ENCODE measurements at places on chromosomes 5 and 9.

GRCh38 chr5:82276800-82277612, 1.1 kb downstream of the RPS23 start:
- no peak for DNase-seq

GRCh38 chr9:126667190-126668055, 53.7 kb downstream of the LMX1B start:
- no peak for DNase-seq

DNA sequence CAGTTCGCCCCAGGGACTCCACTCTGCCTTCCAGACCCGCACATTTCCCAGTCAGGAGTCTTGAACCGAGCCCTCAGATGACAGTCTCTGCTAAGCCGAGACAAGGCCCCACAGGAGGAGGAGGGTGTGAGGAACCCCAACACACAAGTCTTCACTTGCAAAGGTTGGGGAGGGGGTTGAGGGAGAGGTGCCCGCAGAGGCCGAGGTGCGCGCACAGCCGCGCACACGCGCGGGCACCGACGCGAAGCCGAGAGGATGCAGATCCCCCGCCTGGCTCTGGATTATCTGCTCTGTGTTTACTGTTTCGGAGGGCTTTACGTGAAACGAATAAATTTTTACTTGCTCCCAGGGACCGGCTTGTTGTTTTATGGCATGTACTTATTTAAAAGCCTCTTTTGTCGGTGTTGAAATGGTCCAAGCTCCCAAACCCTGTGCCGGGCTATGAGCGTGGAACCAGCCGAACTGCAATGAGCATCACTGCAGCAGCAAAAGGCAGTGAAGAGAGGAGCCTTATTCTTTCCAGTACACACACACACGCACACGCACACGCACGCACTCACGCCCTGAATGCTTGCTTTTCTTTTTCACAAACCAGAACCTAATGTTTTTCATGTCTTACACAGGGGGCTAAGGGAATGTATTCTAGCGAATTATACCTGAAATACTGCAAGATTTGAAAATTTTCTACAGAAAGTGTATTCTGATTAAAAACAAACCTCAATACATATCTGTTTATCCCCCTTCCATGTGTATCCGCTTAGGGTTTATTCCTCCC, 297.7 kb downstream of the PARP8 start:
- no peak for DNase-seq

DNA sequence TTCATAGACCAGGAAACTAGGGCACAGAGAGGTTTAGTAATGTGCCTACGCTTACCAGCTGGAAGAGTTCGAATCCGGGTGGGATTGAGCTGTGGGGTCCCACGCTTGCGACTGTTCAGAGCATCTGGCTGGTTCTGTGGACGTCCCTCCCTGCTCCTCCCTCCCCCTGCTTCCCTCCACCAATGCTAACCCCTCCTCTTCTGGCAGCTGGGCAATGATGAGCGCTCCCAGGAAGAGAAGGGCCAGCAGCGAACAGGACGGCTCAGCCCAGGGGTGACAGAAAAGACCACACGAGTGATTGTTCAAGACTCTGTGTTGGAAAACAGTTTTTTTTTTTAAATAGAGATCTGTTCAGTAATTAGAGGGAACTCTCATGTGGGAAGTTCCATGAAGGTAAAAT, 6.9 kb downstream of the FAM163B start:
- DNase-seq: no peak

GRCh38 chr5:21236104-21236503, 1248.1 kb upstream of the CDH18 start:
- DNase-seq: no peak
